ENCODE measurements at places on chromosomes 7 and 10. TPM values are rescaled to one million over a fixed set of nuclear protein-coding genes. Genes with fewer than 3 reads are reported as not detected.
A peak's percentile ranks its signal among the peaks of the same experiment; 100 is the strongest.

GRCh38 chr10:99172128-99172738 is 63.4 kb downstream of the HPSE2 start:
- peak; percentile 54 for DNase-seq

DNA sequence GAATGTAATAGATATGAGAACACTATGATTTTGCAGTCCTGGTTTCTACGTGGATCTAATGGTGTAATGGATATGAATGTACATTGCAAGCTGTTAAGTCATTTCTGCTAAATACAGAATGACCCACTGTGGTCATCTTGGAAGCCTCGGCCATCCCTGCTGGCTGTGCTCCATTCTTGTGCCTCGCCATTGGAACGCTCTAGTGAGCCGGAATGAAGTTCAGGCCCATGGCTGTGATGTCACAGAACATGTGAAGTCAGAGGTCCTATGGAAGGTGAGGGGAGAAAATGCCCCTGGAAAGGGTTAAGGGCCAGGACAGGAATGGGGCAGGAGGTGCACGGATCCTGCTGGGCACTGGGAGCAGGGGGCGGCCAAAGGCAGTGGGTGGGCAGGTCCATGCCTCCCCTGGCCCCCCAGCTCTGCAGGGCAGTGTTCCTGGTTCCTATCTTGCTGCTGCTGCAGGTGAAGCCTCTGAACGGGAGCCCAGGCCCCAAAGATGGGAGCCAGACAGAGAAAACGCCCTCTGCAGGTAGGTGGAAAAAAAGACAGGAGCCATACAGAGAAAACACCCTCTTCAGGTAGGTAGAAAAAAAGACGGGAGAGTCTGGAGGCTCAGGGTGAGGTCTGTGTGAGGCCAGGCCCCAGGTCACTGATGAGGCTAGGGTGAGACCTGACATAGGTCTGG is at the start of gene LLCFC1:
TSS of gene LLCFC1 (plus strand) at position 259 of the 685 bp plus-strand sequence. CDS start at position 397, 138 bp downstream.
- no peak for DNase-seq

DNA sequence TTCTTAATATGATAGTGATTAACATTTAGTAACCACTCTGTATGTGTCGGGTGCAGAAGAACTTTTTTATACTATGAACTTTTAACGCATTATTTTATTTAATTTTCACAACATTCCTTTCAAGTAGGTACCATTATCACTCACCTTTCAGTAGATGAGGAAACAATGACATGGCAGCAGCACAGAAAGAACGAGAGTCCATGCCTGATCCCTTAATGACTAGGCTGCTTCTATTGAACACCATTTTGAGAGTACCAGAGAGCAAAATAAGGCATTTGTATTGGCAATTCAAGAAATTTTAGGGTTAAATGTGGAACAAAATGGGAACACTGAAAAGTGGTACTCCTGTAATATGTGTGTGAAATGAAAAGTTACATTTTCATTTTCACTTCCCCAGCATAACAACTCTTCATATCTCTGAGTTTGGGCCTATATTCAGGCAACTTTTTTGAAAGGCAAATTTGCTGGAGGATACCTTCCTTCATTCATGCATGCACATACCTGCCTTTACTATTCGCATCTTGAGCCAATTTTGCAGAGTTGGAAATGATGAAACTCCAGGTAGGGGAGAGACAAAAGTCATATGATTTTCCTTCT is 12.8 kb downstream of the LRRN3 start:
- no peak for DNase-seq

DNA sequence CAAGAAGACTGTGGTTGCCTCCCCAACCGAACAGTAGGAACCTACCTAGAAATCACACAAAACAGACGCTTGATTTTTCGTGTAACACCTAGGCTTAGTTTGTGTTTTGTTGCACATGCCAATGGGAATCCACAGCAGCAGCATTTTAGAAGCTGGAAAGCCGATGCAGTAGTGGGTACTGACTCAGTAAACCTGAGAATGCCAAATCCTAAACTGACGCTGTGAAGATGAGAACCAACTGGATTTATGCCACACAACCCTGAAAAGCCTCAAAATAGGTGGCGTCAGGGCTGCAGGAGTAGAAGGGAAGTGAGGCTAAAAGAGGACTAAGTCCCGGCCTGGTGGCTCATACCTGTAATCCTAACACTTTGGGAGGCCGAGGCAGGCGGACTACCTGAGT is 162.5 kb downstream of the REEP3 start:
- DNase-seq = no peak

- DNase-seq = peak; percentile 91
Measured at GRCh38 chr7:158863611-158864506, 7.5 kb downstream of the DYNC2I1 start.

The CFAP58 gene
- total RNA-seq = 0.12 TPM

- no peak for DNase-seq
Measured at GRCh38 chr7:99740573-99741440, 5.8 kb upstream of the CYP3A7 start.

- DNase-seq = no peak
Measured at GRCh38 chr10:30052062-30052461, 7.3 kb downstream of the JCAD start.

GRCh38 chr10:28939281-28940157 is 262.2 kb downstream of the BAMBI start:
- DNase-seq = peak; percentile 93

DNA sequence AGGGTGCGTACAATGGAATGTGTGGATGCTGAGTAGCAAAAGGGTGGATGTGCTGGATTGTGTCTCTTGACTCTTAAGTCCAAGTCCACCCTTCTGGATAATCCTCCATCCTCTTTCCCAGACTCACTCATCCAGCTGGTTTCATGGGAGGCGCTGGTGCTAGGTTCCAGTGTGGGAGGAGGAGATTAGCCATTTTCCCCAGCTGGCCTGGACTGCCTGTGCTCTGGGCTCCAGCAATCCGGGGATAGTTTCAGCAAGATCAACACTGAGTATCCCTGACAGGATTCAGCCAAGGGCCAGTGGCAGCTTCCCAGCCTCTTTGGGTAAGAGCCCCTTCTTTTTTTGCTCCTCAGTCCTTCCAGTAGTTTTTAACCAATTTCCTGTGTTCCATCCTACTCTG is 21.6 kb upstream of the TRIL start:
- no peak for DNase-seq

- DNase-seq = no peak
Measured at GRCh38 chr10:102743078-102743587, 615 bp upstream of the WBP1L start.

The TMEM236 gene
- total RNA-seq = 0.04 TPM

The CYP2C9 gene
- total RNA-seq = not detected

DNA sequence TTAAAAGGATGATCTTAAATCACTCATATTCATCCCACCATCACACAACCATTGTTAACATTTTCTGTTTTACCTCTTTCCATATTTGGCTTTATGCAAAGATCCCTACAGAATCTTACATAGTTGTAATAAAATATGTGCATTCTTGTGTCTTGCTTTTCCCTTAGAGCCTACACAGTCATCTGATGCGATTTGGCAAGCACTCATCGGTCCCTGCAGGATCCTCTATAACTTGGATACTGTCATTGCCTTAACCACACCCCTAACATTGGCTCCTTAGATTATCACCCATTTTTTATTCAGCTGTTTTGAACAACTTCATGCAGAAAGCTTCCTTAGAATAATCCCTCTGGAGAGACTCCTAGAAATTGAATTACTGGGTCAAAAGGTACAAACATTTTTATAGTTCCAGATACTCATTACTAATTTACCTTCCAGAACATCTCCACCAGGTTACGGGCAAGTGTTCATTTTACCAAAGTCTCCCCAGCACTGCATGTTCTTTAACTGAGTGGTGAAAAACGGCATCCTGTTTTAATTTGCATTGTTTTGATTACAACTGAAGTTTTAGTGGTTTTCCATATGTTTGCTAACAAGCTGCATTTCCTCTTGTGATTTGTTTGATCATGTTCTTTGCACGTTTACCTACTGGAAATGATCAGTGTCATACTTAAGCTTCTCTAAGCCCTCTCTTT is 268.3 kb downstream of the GRID1 start:
- DNase-seq = no peak

GRCh38 chr7:3670898-3671297 is 369.8 kb downstream of the SDK1 start:
- DNase-seq = no peak

DNA sequence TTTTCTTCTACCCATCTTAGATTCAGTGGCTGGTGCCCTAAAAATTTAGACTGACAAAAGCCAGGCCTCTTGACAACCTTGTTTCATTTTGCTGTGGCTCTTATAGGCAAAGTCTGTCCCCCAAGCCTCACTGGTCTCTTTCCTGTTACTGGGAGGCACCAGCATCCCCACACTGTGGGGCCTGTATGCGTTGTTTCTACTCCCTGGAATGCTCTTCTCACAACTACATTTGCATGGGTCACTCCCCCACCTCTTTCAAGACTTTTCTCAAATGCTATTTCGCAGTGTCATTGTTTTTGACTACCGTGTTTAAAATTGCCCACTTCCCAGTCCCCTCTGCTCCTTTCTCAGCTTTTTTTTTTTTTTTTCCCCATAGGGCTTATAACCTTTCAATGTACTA is 108.7 kb upstream of the DGKB start:
- no peak for DNase-seq

The PNLIPRP1 gene
- total RNA-seq = not detected

GRCh38 chr10:47311932-47312662 is 10.2 kb upstream of the GDF2 start:
- peak; percentile 77 for DNase-seq

The IFIT2 gene
- total RNA-seq = 4.0 TPM

DNA sequence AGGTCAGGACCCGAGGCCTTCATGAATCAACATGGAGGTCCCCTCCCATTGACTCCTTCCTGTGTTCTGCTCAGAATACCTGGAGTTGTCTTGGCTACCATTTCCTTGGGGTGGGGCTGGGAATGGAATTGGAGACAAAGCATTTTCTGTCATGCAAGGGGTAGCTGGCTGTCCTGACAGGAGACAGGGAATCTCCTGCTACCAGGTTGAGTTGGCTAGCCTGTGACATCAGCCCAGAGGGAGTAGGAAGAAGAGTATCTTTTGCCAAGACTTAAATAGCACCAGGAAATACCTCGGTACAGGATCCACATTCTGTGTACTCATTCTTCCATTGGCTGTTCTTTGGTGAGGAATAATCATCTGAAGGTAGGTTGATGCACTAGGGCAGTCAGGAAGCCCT is 4.9 kb downstream of the ZDHHC16 start:
- DNase-seq = no peak

DNA sequence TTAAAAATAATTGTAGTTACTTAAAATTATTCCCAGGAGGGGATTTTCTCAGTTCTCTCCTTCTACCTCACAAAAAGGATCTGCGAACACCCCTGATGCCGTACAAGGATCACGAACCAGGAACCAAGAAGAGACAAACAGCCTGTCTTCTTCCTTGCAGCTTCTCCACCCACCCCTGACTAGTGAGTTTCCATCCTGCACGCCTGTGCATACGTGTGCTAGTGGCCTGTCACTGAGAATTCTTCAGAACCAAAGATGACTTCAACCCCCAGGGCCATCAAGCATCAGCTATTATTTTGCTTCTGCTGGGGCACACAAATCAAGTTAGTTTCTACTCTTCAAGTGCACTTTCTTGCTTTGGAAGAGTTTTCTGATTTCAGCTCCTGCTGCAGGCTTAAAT is 175.5 kb upstream of the KLF6 start:
- no peak for DNase-seq

- DNase-seq = no peak
Measured at GRCh38 chr10:110344622-110345021, 39.9 kb upstream of the SMNDC1 start.

GRCh38 chr10:32981760-32982159 is 23.7 kb upstream of the ITGB1 start:
- DNase-seq = peak; percentile 65

The ITPRIP gene
- 1.3 TPM for total RNA-seq

Data from H4 (cell line).